Osteoblast (primary cell): ENCODE measurements at places on chromosomes 3 and 15. TPM values are rescaled to one million over a fixed set of nuclear protein-coding genes. Genes with fewer than 3 reads are reported as not detected.
A peak's percentile ranks its signal among the peaks of the same experiment; 100 is the strongest.

DNA sequence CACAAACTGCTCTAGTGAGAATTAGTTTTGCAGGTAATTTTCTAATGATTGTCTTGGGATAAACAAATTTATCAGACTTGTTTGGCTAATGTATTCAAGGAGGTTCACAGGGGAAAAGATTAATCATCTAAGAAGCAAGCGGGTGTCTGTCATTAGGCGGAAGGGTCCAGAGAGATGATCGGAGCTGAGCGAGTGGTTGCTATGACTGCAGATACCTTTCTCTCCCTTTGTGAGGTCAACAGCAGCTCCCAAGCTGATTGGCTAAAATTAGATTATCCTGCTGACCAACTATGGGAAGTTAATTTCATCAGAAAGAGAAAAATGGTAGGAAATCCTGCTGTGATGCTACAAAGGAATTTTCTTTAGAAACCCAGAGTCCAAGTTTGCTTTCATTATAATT, 276.0 kb downstream of the SOX2 start:
- H3K27ac ChIP-seq, result no peak overlapping the region
- no peaks in the 10 kb centered on the region for H3K36me3 ChIP-seq
- H3K27me3 ChIP-seq, result no peaks in the 10 kb centered on the region
- no peaks in the 10 kb centered on the region for H3K4me1 ChIP-seq

DNA sequence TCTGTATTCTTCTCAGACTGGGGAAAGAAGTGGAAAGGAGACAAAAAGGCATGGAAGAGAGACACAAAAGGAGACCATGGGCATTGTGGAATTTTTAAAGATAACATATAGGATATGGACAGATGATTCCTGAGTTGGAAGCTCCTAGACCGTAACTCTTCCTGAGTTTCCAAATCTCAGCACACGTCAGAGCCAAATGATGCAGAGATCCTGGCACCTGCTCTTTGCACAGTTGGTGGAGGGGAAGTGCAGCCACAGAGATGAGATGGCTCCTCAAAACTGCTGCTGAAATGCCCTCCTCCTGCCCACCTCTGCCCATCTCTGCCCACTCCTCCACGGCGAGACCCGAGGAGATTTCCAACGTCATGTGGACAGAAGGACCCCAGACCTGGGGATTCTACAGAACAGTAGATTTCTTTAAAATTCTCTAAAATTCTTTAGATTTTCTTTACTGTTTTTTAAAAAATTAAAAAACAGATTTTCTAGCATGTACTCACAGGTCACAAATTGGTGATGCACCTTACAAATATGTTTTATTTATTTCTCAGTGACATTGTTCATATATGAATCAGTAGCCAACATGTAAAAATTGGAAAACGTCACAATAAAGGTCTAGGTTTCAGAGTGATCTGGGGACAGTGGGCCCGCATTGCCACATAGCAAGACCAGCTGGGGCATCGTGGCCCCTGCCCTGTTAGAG, 8.1 kb downstream of the CPN2 start:
- H3K27ac ChIP-seq, result no peak overlapping the region
- no peaks in the 10 kb centered on the region for H3K36me3 ChIP-seq
- peaks cover 8% of the 10 kb centered on the region for H3K4me1 ChIP-seq
- peaks cover 5% of the 10 kb centered on the region for H3K27me3 ChIP-seq
- no peak overlapping the region for H3K4me3 ChIP-seq

GRCh38 chr15:96728591-96728990, 398.1 kb downstream of the NR2F2 start:
- no peaks in the 10 kb centered on the region for H3K4me1 ChIP-seq
- H3K4me3 ChIP-seq, result no peak overlapping the region
- no peaks in the 10 kb centered on the region for H3K36me3 ChIP-seq
- DNase-seq, result no peak
- no peaks in the 10 kb centered on the region for H3K27me3 ChIP-seq

ATP10A gene
- total RNA-seq, result 26.5 and 32.9 TPM in 2 replicates

- H3K36me3 ChIP-seq, result no peaks in the 10 kb centered on the region
- no peak overlapping the region for H3K4me3 ChIP-seq
- peaks cover 82% of the 10 kb centered on the region for H3K27me3 ChIP-seq
Observed at GRCh38 chr3:138949002-138949418, 2.0 kb downstream of the FOXL2NB start.

GRCh38 chr15:95302809-95303208, 1027.7 kb upstream of the NR2F2 start:
- H3K27me3 ChIP-seq, result no peaks in the 10 kb centered on the region
- H3K36me3 ChIP-seq, result no peaks in the 10 kb centered on the region
- H3K4me1 ChIP-seq, result peaks cover 5% of the 10 kb centered on the region
- no peak overlapping the region for H3K4me3 ChIP-seq
- no peak overlapping the region for H3K27ac ChIP-seq

GRCh38 chr3:164748626-164749025, 329.7 kb downstream of the SI start:
- no peak overlapping the region for H3K27ac ChIP-seq
- no peaks in the 10 kb centered on the region for H3K27me3 ChIP-seq
- no peaks in the 10 kb centered on the region for H3K36me3 ChIP-seq
- no peak overlapping the region for H3K4me3 ChIP-seq
- H3K4me1 ChIP-seq, result no peaks in the 10 kb centered on the region

DNA sequence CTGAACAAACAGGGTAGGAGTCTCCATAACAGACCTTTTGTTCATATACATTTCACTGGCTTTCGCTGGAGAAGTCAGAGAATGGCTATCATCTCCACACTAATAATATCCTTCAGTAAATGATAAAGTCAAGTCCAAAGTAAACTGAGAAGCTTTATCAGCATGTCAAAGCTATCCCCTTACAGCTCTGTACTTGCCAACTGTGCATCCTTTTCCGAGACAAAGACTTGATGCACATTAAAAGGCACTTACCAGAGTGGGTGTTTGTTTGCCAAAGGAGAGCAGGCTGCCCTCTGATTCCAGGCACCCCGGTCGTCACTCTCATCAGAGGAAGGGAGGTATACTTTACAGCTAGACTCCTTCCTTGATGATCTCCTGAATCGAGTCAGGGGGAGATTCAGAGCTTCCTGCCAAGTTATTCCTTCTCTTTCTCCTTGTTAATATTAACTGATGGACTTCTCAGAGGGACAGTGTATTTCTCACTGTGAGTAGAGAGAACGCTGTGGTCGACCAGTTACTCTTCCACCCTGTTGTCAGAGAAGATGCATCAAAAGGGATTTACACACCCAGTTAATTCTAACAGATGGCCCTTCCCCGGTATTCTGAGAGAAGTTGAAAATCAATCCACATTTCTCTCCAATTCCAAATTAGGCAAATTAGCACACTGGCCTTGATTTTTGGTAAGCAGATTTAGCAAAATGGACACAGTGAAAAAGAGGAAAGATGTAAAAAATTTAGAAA, 504.7 kb upstream of the NR2F2 start:
- DNase-seq, result peak; percentile 26
- no peaks in the 10 kb centered on the region for H3K27me3 ChIP-seq
- H3K27ac ChIP-seq, result no peak overlapping the region
- H3K4me3 ChIP-seq, result no peak overlapping the region
- H3K4me1 ChIP-seq, result no peaks in the 10 kb centered on the region
- H3K36me3 ChIP-seq, result no peaks in the 10 kb centered on the region

- H3K36me3 ChIP-seq, result no peaks in the 10 kb centered on the region
- no peak overlapping the region for H3K27ac ChIP-seq
- no peaks in the 10 kb centered on the region for H3K27me3 ChIP-seq
- no peak for DNase-seq
- no peak overlapping the region for H3K4me3 ChIP-seq
Observed at GRCh38 chr3:155496206-155496605, 202.7 kb upstream of the STRIT1 start.

PROS1 gene
- total RNA-seq, result 87.5 and 97.4 TPM in 2 replicates

GRCh38 chr15:64816452-64816851, 9.0 kb downstream of the PIF1 start:
- no peak overlapping the region for H3K4me3 ChIP-seq
- DNase-seq, result peak; percentile 29
- H3K4me1 ChIP-seq, result no peaks in the 10 kb centered on the region
- H3K36me3 ChIP-seq, result peaks cover 31% of the 10 kb centered on the region

SYNPR gene
- total RNA-seq, result not detected in 2 replicates
